ENCODE measurements at places on chromosomes 7 and 10.

- DNase-seq = no peak
Measured at GRCh38 chr10:96288151-96288621, 16.0 kb upstream of the DNTT start.

DNA sequence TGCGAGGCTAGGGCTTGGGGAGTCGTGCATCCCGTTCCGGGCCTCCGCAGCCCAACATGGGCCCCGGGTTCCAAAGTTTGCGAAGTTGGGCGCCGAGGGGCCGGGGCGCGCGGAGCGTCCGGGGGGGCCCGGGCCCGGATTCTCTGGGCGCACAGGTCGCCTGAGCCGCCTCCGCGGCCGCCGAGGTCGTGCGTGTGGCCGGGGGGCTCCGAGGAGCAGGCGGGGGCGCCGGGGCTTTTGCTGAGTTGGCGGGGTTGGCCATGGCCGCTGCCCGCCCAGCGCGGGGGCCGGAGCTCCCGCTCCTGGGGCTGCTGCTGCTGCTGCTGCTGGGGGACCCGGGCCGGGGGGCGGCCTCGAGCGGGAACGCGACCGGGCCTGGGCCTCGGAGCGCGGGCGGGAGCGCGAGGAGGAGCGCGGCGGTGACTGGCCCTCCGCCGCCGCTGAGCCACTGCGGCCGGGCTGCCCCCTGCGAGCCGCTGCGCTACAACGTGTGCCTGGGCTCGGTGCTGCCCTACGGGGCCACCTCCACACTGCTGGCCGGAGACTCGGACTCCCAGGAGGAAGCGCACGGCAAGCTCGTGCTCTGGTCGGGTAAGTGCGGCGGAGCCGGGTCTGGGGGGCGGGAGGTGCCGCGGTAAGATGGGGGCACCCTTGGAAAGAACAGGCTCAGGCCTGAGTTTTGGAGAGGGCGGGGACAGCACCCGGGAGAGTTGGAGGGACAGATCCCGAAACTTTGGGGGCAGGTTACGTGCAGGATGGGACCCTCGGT is 643 bp downstream of the SMO start:
- no peak for DNase-seq

GRCh38 chr7:44117801-44118429 is 5.4 kb downstream of the POLD2 start:
- DNase-seq = no peak

GRCh38 chr10:130396044-130396443 is 259.9 kb downstream of the GLRX3 start:
- no peak for DNase-seq

- no peak for DNase-seq
Measured at GRCh38 chr7:125316466-125316865, 386.8 kb upstream of the POT1 start.

DNA sequence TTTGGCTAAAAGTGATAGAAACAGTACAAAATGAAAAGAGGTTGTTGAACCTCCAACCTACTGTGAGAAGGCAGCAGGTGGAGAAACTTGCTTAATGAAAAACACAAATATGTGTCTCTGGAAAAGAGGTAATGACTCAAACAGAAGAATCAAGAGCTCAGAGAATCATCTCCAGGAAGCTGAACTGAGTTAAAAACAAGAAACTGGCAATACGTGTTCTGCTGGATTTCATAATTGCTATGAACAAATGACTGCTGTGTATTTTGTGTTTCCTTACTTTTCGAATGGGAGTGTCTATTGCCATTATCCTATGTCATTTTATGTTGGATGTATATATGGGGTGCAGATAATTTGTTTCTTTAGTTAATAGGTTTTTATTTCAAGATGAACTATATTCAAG is 401.1 kb downstream of the DGKB start:
- DNase-seq = no peak

DNA sequence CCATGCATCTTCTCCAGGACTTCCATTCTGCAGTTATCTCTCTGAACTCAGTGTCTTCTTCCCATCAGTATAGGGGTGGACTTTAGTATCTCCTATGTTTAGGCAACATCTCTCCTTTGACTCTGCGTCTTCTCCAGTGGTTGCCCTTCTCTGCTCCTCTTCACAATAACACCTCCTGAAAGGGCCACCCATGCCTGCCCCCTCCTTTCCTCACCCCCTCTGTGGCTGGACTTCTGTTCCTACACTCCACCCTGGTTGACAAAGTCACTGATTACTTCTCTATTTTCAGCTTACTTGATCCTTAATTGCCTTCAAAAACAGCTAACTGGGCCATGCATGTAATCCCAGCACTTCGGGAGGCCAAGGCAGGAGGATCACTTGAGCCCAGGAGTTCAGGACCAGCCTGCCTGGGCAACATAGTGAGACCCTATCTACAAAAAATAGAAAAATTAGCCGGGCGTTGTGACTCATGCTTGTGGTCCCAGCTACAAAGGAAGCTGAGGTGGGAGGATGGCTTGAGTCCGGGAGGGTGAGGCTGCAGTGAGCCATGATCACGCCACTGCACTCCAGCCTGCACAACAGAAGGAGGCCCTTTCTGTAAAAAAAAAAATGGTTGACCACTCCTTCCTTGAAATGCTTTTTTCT is 13.7 kb downstream of the SRGN start:
- no peak for DNase-seq

GRCh38 chr7:156985101-156985992 is 25.1 kb downstream of the MNX1 start:
- DNase-seq = no peak

DNA sequence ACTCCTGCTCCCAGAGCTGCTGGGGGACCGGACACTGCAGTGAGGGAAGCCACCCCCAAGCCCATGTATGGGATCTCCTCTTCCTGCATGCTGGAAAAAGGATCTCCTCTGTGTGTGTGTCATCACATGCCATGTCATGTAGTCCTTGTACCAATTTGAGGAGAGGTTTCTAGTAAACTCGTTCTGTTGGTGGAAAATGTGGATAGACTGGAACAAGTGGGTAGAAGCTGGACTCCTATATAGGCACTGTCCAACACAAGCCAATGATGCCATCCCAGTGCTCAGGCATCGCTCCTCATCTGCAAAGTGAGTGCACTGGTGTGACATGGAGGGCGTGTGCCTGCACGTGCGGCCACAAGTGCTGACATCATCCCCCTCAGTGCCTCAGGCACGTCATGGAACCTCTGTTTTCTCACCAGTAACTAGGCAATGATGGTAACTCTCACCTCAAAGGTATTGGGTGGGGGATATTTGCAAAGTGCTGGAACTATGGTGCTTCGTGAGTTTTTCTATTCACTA is 19.3 kb downstream of the MYO1G start:
- DNase-seq = no peak

DNA sequence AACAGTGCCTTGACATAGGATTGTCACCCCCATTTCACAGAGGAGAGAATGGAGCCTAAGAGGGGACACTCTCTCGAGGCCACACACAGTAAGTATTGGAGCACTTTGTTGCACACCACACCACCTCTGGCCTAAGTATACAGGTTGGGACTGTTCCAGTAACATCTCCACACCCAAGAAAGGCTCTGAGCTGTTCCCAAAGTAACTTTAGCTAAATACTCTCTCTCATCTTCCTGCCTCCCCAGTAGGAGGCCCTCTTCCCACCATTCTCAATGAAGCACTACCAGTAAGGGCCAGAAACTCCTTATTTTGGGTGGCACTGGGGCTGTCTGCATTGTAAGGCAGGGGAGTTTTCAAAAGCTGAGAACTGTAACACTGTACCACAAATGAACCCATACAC is 189.5 kb downstream of the ZNF438 start:
- DNase-seq = no peak

GRCh38 chr10:103215601-103216000 is 22.5 kb upstream of the NT5C2 start:
- DNase-seq = no peak

DNA sequence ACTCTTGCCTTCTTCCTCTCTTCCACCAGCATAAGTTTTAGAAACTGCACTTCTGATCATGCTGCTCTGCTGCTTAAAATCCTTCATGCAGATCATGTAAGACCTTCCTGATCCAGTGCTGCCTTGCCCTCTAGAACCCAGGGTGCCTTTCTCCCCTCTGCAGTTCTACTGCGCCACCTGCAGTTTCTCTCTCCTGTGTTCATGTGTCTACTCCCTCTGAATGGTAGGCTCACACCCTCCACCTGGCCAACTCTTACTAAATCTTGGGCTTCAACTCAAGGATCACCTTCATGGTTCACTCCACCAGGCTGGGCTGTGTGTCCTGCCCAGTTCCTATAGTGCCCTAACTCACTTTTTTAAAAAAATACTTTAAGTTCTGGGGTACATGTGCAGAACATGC is 174.6 kb upstream of the ITGB1 start:
- no peak for DNase-seq

GRCh38 chr10:5563991-5564536 is 39.3 kb downstream of the CALML3 start:
- DNase-seq = no peak

DNA sequence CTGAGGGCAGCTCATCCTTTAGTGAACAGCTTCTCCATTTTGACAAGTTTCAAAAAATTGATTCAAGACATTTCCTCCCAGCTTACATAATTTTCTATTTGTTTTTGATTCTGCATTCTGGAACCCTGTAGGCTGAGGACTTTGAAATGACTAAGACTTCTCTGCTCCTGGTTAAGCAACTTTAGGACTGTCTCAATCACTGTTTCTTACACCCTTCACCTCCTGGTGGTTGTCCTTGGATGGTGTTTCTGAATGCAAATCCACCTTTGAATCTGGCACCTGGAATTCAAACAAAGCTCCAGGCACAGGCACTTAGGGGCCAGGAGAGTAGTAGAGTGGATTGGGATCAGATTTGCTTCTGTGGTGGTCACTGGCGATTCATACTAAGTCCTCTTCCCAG is 595.5 kb downstream of the LRMDA start:
- DNase-seq = no peak

GRCh38 chr10:97259119-97259518 is 33.3 kb downstream of the ARHGAP19 start:
- no peak for DNase-seq

DNA sequence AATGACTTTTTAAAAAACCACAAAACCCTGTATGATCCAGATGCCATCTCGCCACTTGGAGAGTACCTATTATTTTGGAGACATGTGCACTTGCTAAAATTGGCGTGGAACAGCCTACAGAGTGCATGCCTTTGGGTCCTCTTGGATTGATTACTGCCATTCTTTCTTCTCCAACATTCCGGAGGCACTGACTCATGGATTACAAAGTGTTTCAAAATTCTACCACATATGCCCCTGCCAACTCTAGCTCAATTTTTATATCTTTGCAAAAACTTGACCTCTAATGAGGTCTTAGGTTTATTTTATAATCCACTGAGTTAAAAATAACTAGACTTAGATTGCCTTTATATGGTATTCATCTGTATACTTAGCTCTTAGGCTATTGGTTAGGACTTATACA is 55.8 kb upstream of the KIF5B start:
- no peak for DNase-seq

GRCh38 chr7:44765579-44766415 is 17.1 kb downstream of the ZMIZ2 start:
- DNase-seq = no peak

DNA sequence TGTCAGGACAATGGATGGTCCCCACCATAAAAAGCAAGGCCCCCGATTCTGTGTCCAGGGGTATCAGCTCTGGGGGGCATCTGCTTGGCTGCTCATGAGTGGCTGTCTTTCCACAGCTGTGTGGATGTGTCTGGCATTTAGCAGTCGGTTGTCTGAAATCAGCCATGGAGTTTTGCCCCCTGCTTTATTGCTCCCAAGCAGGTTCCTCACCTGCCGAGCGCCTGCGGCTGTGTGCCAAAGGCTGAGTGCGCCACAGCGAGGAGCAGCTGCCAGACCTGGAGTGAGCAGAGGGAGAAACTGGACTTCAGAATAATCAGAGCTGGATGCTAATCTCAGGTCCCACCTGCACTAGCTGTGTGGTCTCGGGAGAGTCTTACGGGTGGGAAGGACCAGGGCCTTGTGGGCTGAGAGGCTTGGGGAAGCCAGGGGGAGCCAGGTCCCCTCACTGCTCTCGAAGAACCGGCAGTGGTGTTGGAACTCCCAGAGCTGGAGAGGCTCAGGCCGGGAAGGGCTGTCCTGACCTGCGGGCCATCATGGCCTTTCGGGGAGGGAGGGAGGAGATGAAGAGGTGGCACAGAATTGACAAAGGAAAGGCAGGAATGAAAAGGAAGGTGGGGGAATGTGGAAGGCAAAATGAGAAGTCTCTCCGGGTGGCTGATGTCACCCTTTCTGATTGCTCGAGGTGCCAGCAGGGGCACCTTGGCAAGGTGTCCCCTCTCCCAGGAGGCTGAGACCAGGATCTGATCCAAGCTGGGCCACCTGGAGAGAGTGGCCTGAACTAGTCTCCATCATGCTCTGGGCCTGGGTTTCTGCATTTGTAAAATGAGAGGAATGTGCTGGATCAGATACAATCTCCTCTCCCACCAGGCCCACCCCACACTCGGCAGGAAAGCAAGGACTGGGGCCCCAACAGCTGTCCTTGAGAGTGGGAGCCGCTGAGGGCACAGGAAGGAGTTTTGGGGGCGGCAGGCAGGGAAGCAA is 30.2 kb upstream of the LEP start:
- no peak for DNase-seq

DNA sequence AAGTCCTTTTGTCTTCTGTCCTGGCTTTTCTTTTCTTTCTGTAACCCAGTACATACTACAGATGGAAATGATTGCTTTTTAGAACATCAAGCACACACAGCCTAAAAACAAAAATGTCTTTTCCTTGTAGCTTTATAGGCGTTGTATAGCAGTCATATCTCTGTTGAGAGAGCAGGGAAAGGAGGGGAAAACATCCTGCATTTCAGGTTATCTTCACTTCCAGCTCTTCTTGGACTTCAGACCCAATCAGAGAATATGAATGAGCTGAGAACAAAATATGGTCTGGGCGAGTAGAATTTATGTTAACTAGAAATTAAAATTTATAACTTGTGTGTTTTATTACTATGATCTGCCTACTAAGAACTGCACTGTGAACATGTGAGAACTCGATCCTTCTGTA is 14.7 kb downstream of the TMEM60 start:
- no peak for DNase-seq

DNA sequence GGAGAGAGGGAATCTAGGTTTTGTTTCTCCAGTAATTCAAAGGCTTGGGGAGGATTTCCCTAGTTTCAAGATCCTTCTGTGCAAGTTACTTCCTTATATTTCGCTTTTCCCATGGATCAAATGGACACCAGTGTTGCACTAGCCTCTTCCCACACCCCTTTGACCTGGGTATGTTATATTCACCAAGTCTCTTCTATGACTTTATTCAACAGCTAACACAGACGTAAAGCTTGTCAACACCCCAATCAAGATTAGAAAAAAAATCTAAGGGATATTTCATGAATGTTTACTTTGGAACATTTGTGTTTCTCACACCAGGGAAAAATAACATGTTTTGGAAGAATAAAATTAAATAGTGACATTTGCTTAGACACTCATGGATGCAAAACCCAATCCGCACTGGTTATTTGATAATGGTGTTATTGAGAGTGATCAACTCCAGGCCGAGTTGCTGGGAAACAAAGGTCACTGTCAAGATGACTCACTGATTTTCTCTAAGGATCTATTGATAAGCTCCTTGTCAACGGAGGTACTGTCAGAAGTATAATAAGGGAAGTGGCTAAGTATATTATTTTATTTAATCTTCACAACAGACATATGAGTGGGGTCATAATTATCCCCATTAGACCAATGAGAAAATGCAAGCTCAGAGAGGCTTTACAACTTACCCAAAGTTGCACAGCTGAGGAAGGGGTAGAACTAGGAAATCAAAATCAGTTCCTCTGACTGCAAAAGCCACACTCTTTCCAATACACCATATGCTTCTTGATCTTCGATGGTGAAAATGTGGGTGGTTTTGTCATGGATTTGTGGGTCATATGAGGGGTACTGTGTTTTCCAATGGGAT is 52.2 kb downstream of the CREB3L2 start:
- DNase-seq = no peak

GRCh38 chr7:2128601-2129322 is 104.0 kb downstream of the MAD1L1 start:
- no peak for DNase-seq
